ENCODE measurements at places on chromosomes 3 and 15.

DNA sequence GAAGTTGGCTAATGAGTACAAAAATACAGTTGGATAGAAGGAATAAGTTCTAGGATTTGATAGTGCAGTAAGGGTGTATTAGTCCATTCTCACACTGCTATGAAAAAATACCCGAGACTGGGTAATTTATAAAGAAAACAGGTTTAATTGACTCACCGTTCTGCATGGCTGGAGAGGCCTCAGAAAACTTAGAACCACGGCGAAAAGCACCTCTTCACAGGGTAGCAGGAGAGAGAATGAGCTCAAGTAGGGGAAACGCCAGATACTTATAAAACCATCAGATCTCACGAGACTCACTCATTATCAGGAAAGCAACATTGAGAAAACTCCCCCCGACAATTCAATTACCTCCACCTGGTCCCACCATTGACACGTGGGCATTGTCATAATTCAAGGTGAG lies 483.3 kb downstream of the TUSC7 start:
- DNase-seq, result no peak

DNA sequence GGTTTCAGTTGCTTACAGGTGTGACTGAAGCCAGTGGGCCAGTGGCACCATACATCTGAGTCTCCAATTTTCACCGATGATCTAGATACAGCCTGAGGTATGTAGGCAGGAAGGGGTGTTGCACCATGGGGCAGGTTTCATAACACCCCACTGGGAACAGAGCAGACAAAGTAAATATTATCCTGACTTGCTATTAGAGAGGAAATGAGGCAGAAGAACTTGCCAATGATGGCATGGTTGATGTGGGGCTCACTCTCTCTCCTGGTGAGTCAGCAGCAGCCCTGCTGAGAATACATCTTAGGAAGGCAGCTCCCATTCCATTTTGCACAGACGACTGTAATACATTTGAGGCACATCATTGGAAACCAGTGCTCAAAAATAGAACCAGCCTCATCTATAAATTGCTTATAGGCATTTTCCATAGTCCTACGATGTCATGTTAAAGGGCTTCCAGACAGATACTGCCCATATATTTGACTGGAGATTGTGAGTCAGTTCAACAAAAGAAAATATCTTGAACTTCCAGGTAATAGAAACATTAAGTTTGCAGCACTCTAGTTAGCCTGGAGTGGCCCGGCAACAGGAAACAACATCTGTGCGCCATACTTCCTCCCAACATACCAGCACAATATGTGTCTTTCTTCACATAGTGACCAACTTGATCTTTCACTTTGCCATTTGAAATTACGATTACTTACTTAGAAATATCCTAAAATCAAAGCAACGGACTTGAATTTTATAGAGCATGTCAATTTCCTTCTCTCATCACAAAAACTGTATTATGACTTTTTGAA lies 175.5 kb downstream of the NECTIN3 start:
- DNase-seq, result peak; percentile 82

- no peak for DNase-seq
Measured at GRCh38 chr3:99850608-99851007, 32.9 kb downstream of the CMSS1 start.

- DNase-seq, result peak; percentile 52
Measured at GRCh38 chr3:190038050-190038933, 82.4 kb downstream of the P3H2 start.

DNA sequence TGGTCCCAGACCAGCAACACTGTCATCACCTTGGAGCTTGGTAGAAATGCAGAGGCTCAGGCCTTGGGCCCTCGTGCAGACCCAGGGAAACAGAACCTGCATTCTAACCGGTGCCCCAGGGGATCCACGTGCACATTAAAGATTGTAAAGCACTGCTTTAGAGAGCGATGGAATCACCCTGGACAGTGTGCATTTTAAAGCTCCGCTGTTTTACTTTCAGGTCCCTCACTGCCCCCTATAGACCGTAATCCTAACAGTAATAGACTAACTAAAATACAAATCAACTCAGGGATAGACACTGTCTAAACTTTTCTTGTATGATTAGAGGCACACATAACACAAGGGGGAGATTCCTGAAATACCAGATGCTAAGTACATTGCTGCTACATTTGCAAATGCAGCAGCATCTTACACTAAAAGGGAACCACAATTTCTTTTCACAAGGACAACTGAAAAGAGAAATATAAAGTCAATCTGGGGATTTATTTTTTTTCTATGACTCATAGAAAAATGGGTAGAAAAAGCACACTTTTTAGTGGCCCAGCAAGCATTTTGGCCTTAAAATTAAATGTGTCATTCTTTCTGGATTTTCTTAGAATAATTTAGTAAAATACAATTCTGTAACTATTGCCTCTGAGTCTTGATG lies 10.5 kb upstream of the SH3GL3 start:
- DNase-seq, result no peak

DNA sequence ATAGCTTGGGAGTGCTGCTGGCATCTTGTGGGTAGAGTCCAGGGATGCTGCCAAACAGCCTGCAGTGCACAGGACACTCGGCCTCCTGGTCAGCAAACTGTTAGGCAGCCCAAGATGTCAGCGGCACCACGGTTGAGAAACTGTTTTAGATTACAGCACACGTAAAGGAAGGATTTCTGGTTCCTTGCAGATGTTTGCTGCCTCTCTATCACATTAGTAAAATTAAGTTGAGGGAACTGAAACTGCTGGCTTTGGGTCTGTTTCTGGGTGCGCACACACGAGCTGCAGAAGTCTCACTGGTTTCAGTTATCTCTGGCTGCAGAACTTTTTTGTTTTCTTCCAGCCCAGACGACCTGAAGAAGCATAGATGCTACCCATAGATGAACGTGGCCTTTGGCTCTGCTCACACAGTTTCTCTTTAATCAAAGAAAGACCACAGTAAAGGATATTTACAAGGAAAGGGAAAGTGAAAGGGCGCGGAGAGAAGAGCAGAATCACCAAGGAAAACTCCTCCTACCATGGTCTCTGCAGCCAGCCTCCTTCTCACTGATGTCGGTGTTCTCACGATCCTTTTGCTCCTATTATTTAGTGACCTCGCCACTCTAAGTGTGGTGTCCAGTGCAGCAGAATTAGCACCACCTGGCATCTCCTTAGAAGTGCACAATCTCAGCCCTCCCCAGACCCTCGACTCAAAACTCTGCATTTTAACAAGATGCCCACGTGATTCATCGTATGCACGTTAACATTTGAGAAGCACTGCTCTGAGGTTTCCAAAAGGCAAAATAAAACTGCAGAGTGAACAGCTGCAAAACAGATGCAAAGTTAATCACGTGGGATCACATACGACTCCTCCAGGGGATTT lies 50.6 kb upstream of the AKAP13 start:
- no peak for DNase-seq

DNA sequence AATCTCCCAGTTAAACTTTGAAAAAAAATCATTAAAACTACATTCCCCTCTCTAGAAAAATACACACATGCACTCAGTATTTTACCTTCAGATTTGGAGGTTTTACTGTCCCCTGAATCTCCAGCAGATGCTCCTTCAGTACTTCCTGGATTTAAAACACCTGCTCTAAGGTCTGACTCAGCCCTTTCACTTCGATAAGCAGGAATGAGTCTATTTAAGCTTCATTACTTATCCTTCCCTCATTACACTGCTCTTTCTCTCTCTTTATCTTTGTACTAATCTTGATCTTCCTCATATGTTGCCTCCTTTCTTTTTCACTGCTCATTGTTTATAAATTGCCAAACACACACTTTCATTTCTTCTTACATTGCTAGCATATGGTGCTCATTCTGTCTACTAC lies 443.9 kb downstream of the DIPK2A start:
- no peak for DNase-seq

DNA sequence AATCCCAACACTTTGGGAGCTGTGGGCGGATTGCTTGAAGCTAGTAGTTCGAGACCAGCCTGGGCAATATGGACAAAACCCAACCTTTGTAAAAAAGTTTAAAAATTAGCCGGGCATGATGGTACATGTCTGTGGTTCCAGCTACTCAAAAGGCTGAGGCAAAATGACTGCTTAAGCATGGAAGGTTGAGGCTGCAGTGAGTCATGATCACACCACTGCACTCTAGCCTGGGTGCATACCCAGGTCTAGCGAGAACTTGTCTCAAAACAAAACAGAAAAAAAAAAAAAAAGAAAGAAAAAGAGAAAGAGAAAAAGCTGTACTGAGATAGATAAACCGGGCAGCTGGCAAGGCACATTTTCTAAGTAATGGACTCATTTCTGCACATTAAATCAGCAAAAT lies 10.6 kb downstream of the ARPP19 start:
- peak; percentile 76 for DNase-seq

GRCh38 chr15:93372865-93373223 lies 283.8 kb upstream of the RGMA start:
- no peak for DNase-seq

DNA sequence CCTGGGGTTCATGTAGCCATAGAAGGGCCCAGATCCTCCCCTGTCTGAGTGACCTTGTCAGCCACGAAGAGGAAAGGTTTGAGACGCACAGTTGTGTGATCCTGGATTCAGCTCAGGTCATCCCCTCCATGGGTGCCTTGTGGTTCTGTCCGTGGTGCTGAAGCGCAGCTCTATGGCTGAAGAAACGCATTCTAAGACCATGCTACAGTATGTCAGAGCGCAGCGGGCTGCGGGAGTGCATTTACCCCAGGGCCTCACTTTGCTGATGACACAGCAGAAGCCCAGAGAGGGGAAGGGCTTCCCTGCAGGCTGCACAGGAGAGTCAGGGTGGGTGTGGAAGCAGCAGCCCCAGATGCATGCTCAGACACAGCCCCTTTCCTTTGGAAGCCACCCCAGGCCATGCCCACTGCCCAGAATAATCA lies 68.8 kb upstream of the IQSEC1 start:
- DNase-seq, result no peak

GRCh38 chr3:86990734-86991481 lies at the start of gene VGLL3:
VGLL3 (minus strand) TSS chr3:86991149; CDS start chr3:86990743, 406 bp downstream.
- DNase-seq, result no peak

DNA sequence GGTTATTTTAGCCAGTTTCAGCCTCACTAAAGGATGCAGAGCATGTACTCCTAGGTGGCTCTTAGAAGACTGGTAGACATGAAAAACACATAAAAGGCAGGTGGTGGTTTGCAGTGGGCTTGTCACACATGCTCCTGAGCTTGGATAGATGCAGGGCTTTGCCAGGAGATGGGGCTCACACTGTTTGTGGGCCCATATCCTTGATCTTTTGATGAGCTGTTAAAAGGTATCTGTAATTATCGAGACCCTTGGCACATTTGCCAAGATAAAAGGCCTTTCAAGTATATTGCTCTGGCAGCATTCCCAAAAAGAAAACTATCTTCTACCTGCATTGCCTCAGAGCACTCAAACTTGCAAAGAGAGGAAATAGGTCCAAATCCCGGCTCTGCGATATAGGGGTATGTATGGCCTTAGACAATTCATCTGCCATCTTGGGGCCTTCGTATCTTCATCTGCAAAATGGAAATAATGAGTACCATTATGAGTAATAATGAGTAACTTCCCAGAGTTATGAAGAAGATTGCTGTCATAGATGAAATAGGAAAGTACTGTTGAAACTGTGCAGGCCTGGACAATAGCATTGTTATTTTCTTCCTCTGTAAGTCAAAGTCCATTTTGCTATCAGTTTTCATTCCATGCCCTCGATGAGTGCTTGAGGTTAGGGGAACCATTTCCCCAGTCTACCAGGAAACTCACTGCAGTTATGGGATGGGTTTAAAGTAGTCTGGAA lies 172.7 kb downstream of the SYNPR start:
- no peak for DNase-seq

- no peak for DNase-seq
Measured at GRCh38 chr3:154898443-154898842, 181.7 kb upstream of the MME start.

DNA sequence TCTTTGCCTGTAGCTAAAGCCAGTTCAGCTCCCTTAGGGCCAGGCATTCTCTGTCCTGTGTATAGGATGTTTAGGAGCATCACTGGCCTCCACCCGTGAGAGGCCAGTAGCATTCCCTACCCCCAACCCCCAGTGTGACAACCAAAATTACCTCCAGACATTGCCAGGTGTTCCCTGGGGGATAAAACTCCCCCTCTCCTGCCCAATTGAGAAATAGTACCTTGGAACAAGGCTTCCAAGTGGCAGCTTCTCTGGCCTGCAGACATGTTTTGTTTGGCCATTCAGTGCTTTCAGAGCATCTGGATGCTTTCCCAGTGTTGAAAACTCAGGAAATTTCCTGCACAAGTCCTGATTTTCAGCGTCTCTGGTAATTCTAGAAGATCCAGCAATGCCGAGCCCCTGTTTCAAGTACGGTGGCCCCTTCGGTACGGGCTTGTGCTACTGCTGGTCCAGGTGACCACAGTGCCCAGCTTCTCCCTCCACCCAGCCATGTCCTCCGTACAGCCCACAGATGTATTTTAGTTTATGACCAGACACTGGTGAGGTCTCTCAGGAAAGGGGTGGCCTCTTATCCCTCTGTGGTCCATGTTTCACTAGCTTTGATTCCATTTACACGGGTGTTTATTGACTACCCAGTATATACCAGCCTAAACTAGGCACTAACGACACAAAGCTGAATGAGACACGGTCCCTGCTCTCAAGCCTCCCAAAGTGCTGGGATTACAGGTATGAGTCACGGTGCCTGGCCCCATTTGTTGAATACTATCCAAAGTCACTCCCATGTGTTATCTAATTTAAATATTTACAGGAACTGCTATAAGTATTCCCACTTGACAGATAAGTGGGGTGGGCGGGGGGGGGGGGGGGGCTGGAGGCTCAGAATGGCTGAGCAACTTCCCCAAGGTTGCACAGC lies 125.4 kb upstream of the RAD18 start:
- no peak for DNase-seq

DNA sequence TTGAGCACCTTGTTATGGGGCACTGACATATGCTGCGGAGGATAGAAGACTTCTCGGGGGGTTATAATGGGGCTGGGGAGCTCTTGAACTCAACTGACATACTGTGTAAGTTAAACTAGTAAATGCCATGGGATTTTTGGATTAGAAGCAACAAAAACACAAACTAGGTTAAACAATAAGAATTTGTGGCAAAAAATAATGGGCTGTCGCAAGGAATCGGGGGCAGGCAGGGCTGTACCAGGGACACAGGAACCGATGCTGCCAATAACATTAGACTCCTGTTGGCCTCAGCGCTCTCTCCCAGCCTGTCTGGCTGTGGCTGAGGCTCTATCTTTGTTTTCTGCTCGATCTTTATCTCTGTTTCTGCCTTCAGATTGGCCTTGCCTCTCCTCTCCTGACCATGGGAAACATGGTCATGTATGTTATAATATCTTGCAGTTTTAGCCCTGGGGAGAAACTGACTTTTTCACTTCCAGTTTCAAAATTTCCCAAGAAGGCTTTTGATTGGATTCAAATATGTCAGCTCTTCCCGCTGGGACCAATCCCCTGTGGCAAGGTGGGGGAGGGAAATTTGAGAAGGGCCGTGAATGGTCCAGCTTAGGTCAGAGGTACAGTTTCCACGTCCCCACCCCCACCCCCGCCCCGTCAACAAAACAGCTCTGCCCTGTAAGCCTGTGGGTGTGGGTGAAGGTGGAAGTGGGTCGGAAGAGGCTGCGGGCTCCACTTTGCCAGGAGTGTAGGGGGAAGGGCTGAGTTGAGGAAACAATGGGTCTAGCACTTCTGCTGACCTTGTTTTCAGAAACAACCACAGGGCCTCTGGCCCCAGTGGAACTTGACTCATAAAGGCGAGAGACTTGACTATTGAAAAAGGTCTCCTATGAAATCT lies 161.1 kb upstream of the TBL1XR1 start:
- peak; percentile 75 for DNase-seq

Measured in epithelial cell of proximal tubule (primary cell).